ENCODE measurements at places on chromosomes 16 and 17.

- DNase-seq: no peak
Measured at GRCh38 chr17:50170662-50171370, 5.0 kb downstream of the SGCA start.

GRCh38 chr16:62568926-62569325 lies 532.7 kb upstream of the CDH8 start:
- DNase-seq: no peak

DNA sequence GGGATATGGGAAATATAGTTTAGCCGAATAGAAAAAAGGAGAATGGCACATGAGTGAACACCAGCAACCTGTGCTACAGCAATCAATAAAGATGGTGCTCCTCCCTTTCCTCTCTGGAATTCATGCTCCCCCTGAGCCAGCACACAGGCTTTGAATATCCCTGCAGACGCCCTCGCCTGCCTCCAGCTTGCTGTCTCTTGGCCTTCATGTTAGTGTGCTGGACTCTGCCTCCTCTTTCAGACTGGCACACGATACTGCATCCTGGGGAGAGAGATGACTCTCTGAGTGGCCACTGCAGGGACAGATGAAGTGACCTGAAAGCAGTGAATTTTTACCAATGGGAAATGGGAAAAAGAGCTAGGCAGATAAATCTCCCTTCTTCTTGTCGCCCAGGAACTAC lies 498.6 kb upstream of the SALL1 start:
- no peak for DNase-seq

DNA sequence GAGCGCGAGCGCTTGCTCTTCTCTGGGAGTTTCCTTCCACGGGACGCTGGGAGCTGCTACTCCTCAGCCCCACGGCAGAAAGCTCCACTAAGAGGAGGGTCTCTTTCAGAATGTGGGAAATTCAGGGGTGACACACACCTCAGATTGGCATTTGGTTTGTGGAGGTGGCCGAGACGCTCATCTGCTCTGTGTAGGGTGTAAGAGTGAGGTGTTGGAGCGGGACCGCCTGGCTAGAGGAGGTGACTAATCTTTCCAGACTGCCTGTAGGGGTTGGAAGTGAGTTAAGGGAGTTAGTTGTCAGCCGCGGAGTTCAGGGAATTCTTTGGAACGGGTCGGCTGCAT lies 735 bp downstream of the PSMD11 start:
- no peak for DNase-seq

- no peak for DNase-seq
Measured at GRCh38 chr16:11501632-11502031, 85.1 kb downstream of the LITAF start.

- no peak for DNase-seq
Measured at GRCh38 chr16:84088695-84089395, 27.9 kb downstream of the MBTPS1 start.

- DNase-seq: no peak
Measured at GRCh38 chr17:8826808-8827435, 27.8 kb upstream of the MFSD6L start.

DNA sequence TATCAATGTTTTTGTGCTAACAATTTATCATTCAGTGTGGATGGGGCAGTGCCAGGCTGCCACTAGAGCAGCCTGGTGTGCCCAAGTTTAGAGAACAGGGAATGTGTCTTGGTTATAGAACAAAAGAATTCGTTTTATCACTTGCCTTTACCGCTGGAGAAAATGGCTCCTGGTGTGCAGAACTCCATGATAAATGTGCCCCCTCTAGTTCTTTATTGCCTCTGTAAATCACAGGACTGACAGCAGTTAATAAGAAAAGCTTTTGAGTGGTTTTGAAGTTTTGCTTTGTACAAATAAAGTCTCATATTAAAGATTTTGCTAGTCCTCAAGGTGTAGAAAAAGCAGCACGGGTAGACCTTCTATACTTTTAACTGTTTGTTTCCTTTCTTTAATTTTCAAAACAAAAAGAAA lies 28.2 kb upstream of the PSMD7 start:
- no peak for DNase-seq

DNA sequence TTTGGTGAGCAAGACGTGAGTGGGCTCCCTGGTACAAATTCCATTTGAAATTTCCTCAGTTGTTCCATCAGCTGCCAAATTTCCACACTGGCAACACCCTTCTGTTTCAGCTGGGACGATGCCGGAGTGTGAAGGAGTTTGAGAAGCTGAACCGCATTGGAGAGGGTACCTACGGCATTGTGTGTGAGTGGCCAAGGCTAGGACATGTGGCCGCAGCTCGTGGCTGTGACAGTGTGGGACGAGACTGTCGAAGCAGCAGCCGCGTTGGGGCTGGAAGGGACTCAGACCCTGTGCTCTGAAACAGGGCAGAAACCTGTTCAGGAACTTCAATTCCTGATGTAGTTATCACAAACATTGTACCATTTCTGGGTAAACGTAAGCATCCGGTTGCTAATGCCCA lies 2.7 kb downstream of the CDK10 start:
- DNase-seq: no peak

DNA sequence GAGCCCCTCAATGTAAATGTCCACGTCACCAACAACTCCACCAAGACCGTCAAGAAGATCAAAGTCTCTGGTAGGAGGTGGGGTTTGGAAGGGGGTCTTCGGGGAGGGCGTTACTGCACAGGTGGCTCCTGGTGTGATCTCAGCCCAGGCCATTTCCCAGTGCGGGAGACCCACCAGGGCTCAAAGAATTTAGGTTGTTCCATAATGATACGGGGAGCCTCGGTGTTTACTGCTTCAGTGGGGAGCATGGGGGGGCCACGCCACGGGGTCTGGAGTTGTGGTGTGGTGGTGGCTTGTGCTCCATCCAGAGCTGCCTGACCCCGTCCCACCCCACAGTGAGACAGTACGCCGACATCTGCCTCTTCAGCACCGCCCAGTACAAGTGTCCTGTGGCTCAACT lies 7.8 kb downstream of the ARRB2 start:
- no peak for DNase-seq

- no peak for DNase-seq
Measured at GRCh38 chr16:72012607-72013006, 4.1 kb downstream of the DHODH start.

GRCh38 chr16:5756969-5757368 lies 659.4 kb upstream of the EEF2KMT start:
- no peak for DNase-seq

DNA sequence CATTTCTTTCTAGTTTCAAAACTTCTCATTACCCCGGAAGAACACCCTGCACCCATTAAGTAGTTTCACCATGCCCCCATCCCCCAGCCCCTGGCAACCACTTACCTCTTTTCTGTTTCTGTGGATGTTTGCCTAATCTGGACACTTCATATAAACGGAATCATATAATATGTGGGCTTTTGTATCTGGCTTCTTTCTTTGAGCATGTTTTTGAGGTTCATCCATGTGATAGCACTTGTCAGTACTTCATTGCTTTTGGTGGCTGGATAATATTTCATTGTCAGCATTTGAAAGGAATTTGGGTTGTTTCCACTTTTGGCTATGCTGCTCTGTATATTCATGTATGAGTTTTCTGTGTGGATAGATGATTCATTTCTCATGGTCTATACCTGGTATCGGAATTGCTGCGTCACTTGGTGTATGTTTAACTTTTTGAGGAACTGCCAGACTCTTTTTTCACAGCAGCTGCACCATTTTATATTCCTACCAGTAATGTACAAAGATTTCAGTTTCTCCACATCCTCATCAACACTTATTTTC lies 30.0 kb upstream of the SLC5A10 start:
- no peak for DNase-seq

GRCh38 chr17:32449963-32450362 lies 5.7 kb downstream of the PSMD11 start:
- no peak for DNase-seq

DNA sequence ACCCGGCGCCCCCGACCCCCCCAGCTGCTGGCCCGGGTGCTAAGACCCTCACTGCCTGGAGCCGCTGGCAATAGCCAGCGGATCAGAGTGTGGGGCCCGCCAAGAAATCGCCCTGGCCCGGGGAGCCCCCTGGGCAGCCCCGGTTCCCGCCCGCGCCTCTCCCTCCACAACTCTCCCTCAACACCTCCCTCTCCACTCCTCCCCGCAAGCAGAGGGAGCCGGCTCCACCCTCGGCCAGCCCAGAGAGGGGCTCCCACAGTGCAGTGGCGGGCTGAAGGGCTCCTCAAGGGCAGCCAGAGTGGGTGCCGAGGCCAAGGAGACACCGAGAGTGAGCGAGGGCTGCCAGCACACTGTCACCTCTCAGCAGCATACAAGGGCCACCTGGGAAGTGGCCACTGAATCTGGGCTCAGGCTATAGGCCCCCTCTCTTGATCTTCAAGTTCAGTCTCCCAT lies 385.5 kb downstream of the SEC14L1 start:
- no peak for DNase-seq

GRCh38 chr16:72198021-72198711 lies 26.2 kb upstream of the PMFBP1 start:
- no peak for DNase-seq

DNA sequence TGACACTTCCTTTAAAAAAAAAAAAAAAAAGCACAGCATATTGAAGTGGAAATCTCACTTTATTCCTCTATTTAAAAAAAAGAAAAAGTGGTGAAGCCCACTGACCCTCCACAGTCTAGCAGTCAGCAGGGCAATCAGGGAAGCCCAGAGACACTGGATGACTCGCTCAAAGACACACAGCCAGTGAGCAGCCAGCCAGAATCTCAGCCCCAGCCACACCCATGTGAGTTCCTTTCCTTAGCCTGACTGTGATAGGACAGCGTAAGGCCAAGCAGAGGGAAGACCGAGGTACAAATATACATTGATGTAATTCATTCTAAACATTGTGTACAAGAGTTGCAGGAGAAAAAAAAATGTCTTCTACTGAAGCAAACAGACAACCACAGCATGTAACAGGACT lies 22.5 kb downstream of the XPO6 start:
- DNase-seq: no peak

GRCh38 chr16:11088074-11088730 lies 143.8 kb downstream of the CLEC16A start:
- DNase-seq: no peak

DNA sequence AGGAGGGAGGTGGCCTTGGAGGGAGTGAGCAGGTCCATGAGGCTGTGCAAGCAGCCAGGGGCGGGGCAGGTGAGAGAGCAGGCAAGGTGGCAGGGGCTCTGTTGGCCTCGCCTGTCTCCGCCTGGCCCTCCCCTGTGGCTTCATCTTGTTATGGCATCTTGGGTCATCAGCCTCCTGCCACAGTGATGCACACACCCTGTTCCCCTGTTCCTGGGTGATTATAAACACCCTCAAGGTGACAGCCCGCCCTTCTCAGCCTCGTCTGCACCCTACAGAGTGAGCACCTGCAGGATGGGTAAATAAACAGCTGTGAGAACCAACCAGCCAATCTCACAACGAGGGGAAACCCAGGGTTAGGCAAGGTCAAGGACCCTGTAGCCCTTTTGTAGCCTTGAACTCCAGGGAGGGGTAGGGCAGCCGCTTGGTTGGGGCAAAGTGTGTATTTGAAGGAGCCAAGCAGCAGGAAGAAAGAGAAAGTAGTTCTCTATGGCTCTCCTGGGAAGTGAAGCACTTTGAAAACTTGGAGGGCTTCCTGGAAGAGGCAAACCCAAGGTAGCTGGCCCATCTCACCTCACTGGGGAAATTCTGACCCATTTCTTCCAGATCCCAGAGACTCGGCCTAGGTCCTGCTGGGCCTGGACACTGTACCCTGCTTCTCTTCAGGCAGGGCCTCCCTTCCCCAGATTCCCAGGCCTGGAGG lies 60.6 kb downstream of the NT5M start:
- no peak for DNase-seq

DNA sequence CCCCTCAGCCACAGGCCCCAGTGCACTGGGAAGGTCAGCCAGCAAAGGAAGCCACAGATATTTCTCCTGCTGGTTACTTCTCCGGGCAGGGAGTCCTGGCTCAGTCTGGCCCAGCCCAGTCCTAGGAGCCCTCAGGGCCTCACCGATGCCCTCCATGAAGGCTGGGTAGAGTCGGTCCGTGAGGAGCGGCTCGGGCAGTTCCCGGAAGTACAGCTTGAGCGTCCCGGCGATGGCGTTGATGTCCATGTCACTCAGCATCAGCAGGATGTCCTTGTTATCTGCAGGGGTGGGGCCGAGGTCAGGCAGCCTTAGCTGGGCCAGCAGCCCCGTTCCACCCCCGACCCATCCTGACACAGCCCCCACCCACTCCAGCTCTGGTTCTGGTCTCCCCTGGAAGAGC lies 13.7 kb downstream of the TIMM22 start:
- DNase-seq: no peak

- no peak for DNase-seq
Measured at GRCh38 chr17:21031756-21032396, 10.9 kb downstream of the USP22 start.

GRCh38 chr17:12974005-12974531 lies 43.8 kb downstream of the ELAC2 start:
- no peak for DNase-seq

DNA sequence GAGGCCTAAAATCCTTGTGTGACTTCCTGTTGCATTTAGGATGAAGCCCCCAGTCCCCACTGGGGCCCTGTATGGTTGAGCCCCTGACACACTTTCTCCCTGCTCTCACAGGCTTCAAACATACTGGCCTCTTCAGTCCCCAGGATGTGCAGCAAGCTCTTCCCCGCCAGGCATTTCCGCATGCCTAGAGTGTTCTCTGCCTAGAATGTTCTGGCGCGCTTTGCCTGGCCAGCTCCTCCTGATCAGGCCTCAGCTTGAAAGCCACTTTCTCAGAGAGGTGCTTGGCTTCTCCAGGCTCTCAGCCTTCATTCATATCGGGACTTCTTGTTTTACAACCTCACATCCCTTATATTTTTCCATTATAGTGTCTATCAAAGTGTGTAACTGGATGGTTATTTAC lies 123.7 kb downstream of the SPACA3 start:
- no peak for DNase-seq

DNA sequence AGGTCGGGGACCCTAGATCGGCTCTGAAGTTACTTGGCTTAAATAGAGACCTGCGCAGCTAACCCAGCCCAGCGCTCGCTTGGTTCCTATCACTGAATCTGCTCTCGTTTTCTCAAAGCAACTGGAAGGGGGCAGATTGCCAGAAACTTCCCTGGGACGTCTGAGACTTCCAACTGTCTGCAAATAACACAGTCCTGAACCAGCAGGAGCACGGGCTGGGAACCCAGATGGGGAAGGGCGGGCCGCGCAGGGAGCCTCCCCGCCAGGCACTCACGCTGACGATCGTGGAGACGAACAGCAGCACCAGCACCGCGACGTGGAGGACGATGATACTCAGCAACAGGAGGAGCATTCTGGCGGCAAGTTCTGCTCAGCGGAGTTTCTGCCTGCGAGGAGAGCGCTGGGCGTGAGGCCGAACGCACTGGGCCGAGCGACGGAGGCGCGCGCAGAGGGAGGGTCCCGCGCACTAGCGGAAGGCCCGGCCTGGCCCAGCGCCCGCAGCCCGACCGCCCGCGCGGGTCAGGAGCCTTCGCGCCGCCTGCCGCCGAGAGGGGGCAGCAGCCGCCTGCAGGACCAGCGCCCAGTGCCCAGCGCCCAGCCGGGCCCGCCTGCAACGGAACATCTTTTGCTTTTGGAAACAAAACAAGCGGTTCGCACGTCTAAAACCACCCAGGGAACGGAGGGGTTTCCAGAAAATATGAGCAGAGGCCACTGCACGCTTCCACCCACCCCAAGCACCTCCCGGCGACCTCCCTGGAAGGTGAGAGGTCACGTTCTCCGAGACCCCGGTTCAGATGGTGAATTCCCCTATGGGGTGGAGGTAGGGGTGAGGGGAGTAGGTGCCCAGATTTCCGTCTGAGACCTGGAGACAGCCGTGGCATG lies 4.5 kb downstream of the PMP22 start:
- DNase-seq: no peak

Measured in stimulated activated CD8-positive, alpha-beta memory T cell treated with anti-CD3 and anti-CD28 coated beads, Interleukin-2, amount 100 ng/mL, for 1 hour (primary cell).